ENCODE measurements at places on chromosomes 11 and 22.
A peak's percentile ranks its signal among the peaks of the same experiment; 100 is the strongest.

GRCh38 chr11:74766905-74767304 is 18.3 kb downstream of the RNF169 start:
- DNase-seq: no peak

DNA sequence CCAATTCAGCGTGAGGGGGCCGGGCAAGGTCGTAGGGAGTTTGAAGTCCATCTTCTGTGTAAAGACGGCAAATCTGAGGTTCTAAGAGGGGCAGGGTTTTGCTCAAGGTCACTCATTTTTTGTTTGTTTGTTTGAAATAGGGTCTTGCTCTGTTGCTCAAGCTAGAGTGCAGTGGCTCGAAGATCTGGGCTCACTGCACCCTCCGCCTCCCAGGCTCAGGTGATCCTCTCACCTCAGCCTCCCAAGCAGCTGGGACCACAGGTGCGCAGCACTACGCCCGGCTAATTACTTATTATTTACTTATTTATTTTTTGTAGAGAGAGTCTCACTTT is 355 bp upstream of the AP1B1 start:
- no peak for DNase-seq

DNA sequence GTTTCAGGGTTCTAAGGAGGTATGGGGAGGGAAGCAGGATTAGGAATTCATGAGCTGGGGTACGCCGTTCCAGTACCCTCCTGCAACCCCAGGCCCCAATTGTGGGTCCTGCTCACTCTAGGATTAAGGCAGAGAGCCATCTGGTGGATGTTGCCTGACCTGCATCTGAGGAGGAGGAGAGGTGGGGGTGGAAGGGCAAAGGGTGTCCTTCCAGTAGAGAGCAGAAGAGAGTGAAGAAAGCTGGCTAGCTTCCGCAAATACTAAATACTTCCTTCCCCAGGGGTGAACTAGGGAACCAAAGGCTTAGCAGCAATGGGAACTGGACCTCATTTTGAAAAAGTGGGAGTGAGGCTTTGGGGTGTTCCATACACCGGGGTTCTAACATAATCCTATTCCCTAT is 10.6 kb downstream of the LRRC51 start:
- peak; percentile 80 for DNase-seq

GRCh38 chr11:1411301-1411700 is 21.6 kb downstream of the BRSK2 start:
- DNase-seq: no peak

All from PC-3 (cell line).